ENCODE measurements at places on chromosomes 4 and X. TPM values are rescaled to one million over a fixed set of nuclear protein-coding genes. Genes with fewer than 3 reads are reported as not detected.

The EFNB1 gene
- 10.1 TPM for total RNA-seq

The TACR3 gene
- not detected for total RNA-seq

The AMOT gene
- not detected for total RNA-seq

The CXCL9 gene
- not detected for total RNA-seq

The SMIM10 gene
- 0.10 TPM for total RNA-seq

The PPBP gene
- 0.21 TPM for total RNA-seq

The PABPC1L2B gene
- total RNA-seq = not detected

The KLHL5 gene
- 49.7 TPM for total RNA-seq

The MPP1 gene
- total RNA-seq = 16.0 TPM

The FGFBP2 gene
- 0.15 TPM for total RNA-seq

The BBS12 gene
- total RNA-seq = 3.0 TPM

The C1GALT1C1 gene
- 30.6 TPM for total RNA-seq

The TLR3 gene
- 0.38 TPM for total RNA-seq

The UGT2B28 gene
- not detected for total RNA-seq

The ZMAT1 gene
- not detected for total RNA-seq

The BRS3 gene
- not detected for total RNA-seq

The PRRG3 gene
- not detected for total RNA-seq

The SSX2B gene
- total RNA-seq = not detected

The KLB gene
- total RNA-seq = 0.08 TPM

The SPANXC gene
- not detected for total RNA-seq

The BTK gene
- total RNA-seq = 0.20 TPM

The GAGE12F gene
- not detected for total RNA-seq

The FHDC1 gene
- 0.64 TPM for total RNA-seq

The SLC9B1 gene
- total RNA-seq = not detected

The H2BW2 gene
- not detected for total RNA-seq

The ARHGAP6 gene
- total RNA-seq = 0.05 TPM

The CCNA2 gene
- total RNA-seq = 43.1 TPM

Measured in A549 treated with Mapracorat at 1 μM for 4 hours (cell line).